CD8-positive, alpha-beta memory T cell (primary cell): ENCODE measurements at places on chromosomes 16 and 17. TPM values are rescaled to one million over a fixed set of nuclear protein-coding genes. Genes with fewer than 3 reads are reported as not detected.

- H3K4me1 ChIP-seq: peaks cover 47% of the 10 kb centered on the region
- no peaks in the 10 kb centered on the region for H3K27me3 ChIP-seq
- H3K36me3 ChIP-seq: no peaks in the 10 kb centered on the region
- no peak for DNase-seq
- peak overlapping the region; percentile 35 for H3K27ac ChIP-seq
Observed at GRCh38 chr17:76238847-76239537, 1.3 kb downstream of the RNF157 start.

GRCh38 chr17:33514369-33514768 is 221.3 kb upstream of the ASIC2 start:
- no peaks in the 10 kb centered on the region for H3K36me3 ChIP-seq
- H3K27ac ChIP-seq: no peak overlapping the region
- H3K4me3 ChIP-seq: no peak overlapping the region
- H3K4me1 ChIP-seq: no peaks in the 10 kb centered on the region
- no peak for DNase-seq

- no peak for DNase-seq
- peak overlapping the region; percentile 92 for H3K4me3 ChIP-seq
- H3K27me3 ChIP-seq: no peaks in the 10 kb centered on the region
- H3K4me1 ChIP-seq: peaks cover 3% of the 10 kb centered on the region
- H3K36me3 ChIP-seq: no peaks in the 10 kb centered on the region
Observed at GRCh38 chr16:14286368-14287230, 215.5 kb downstream of the MRTFB start.

- no peak overlapping the region for H3K27ac ChIP-seq
- H3K27me3 ChIP-seq: no peaks in the 10 kb centered on the region
- H3K4me1 ChIP-seq: peaks cover 27% of the 10 kb centered on the region
- no peak for DNase-seq
Observed at GRCh38 chr17:18991531-18992315, 12.8 kb downstream of the FAM83G start.

The TBC1D3G gene
- total RNA-seq: not detected

The CRAMP1 gene
- 22.1 TPM for total RNA-seq

- no peak for DNase-seq
- no peaks in the 10 kb centered on the region for H3K27me3 ChIP-seq
- H3K4me3 ChIP-seq: no peak overlapping the region
- H3K27ac ChIP-seq: no peak overlapping the region
Observed at GRCh38 chr16:61323456-61323855, 712.8 kb downstream of the CDH8 start.

GRCh38 chr16:82999711-83000110 is 372.9 kb downstream of the CDH13 start:
- no peaks in the 10 kb centered on the region for H3K36me3 ChIP-seq
- H3K27ac ChIP-seq: no peak overlapping the region
- no peak overlapping the region for H3K4me3 ChIP-seq
- H3K27me3 ChIP-seq: no peaks in the 10 kb centered on the region
- DNase-seq: no peak

GRCh38 chr17:68621065-68621464 is 19.9 kb upstream of the FAM20A start:
- no peaks in the 10 kb centered on the region for H3K4me1 ChIP-seq
- no peaks in the 10 kb centered on the region for H3K36me3 ChIP-seq
- no peak overlapping the region for H3K4me3 ChIP-seq
- no peaks in the 10 kb centered on the region for H3K27me3 ChIP-seq
- no peak overlapping the region for H3K27ac ChIP-seq
- DNase-seq: no peak

- H3K4me3 ChIP-seq: no peak overlapping the region
- H3K27me3 ChIP-seq: no peaks in the 10 kb centered on the region
- H3K4me1 ChIP-seq: peaks cover 9% of the 10 kb centered on the region
- no peak for DNase-seq
- no peaks in the 10 kb centered on the region for H3K36me3 ChIP-seq
Observed at GRCh38 chr17:43573579-43574321, 27.6 kb upstream of the ETV4 start.

The TBC1D3B gene
- 3.3 TPM for total RNA-seq

- H3K4me1 ChIP-seq: peaks cover 33% of the 10 kb centered on the region
- H3K4me3 ChIP-seq: no peak overlapping the region
- H3K36me3 ChIP-seq: peaks cover 51% of the 10 kb centered on the region
Observed at GRCh38 chr17:76723812-76724211, 2.6 kb downstream of the JMJD6 start.

The CCL8 gene
- not detected for total RNA-seq
